ENCODE measurements at places on chromosomes 1 and 21.

DNA sequence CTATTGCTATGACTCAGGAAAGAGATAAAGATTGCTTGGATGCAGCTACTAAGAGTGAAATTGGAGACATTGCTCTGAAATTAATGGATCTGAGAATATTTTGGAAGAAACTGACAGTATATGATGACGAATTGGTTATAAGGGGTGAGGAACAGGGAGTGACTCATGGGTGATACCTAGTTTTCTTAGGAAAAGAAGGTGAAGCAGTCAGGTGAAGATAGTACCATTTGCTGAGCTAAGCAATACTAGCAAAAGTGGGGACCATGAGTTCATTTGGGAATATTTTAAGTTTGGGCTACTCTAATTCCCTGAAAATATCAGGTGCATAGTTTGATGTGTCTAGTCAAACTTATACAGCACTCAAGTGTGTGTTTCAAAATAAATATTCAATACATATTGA is 260.1 kb upstream of the NFIA start:
- no peak for DNase-seq

DNA sequence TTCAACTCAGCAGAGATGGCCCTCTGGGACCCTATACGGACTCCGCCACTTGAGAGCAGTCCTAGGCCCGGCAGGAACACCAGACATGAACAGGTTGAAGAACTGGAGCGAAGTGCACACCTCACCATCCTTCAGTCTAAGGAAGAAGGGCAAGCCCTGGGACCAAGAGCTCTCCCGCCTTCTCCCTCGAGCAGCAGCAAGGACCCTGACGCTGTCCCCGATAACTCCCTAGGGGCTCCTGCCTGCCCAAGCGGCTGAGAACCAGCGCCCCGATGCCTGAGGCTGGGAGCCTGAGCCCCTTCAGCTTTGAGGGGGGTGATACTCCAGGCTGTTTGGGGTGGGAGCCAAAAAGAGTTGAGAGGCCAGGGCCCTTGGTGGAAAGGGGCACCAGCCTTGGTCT is 10.2 kb downstream of the TMEM81 start:
- no peak for DNase-seq

DNA sequence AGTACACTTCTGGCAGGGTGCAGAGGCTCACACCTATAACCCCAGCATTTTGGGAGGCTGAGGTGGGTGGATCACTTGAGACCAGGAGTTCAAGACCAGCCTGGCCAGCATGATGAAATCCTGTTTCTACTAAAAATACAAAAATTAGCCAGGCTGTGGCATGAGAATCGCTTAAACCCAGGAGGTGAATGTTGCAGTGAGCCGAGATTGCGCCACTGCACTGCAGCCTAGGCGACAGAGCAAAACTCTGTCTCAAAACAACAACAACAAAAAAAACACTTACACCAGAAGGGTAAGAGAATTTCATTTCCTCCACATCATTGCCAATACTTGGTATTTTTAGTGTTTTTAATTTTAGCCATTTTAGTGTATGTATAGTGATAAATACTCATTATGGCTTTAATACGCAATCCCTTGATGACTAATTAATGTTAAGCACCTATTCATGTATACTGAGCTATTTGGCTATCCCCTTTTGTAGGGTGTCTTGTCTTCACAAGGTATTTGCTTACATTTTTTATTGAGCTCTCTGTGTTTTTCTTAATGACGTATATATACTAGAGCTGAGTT is 77.1 kb upstream of the TNR start:
- no peak for DNase-seq

- DNase-seq: no peak
Measured at GRCh38 chr1:198700396-198700795, 61.6 kb downstream of the PTPRC start.

GRCh38 chr1:81664341-81664740 is 136.4 kb upstream of the ADGRL2 start:
- DNase-seq: no peak

- DNase-seq: no peak
Measured at GRCh38 chr1:3778590-3779264, 6.2 kb downstream of the SMIM1 start.

DNA sequence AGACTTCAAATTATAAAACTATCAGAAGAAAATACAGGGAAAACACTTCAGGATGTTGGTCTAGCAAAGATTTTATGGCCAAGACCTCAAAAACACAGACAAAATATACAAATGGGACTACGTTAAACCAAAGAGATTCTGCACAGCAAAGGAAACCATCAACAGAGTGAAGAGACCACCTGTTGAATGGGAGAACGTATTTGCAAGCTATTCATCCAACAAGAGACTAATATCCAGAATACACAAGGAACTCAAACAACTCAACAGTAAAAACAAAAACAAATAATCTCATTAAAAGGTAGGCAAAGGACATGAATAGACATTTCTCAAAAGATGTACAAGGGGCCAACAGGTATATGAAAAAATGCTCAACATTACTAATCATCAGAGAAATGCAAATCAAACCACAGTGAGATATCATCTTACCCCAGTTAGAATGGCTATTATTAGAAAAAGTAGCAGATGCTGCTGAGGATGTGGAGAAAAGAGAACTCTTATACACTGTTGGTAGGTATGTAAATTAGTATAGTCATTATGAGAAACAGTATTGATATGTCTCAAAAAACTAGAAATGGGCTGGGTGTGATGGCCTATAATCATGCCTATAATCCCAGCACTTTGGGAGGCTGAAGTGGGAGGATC is 112.6 kb downstream of the LRIG2 start:
- no peak for DNase-seq

DNA sequence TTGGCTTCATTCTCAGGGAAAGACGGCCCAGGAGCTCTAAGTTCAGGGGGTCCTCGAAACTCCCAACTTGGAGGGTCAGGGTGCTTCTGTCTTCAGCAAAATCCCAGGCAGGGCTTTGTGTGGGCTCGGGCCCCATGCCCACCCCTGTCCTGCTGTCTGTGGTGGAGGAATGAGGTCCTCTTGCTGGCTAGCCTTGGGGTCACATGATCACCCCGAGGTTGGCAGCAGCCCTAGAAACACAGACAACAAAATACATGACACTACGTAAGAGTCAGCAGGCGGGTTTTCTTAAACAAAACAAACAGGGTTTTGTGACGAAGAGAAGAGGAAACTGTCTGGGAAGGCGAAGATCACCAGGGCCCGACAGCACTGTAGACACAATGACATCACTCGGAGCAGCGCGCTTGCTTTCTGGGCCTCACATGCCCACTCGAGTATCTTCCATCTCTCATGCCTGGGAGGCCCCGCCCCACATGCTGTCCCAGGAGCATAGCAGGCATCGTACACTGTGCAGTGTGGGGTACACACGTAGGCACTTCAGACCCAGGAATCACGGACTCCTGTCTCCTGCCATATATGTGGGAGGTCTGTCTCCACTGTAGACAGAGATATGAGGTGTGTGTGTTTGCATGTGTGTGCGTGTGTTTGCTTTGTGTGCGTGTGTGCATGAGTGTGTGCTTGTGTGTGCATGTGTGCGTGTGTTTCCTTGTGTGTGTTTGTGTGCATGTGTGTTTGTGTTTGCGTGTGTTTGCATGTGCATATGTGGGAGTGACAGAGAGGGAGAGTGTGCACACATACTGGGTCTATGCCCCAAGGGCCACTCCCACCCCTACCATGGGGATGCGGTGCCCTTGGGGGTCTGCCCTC is 94.7 kb downstream of the SIK1 start:
- no peak for DNase-seq

GRCh38 chr1:115076384-115076915 is 12.9 kb downstream of the TSPAN2 start:
- DNase-seq: no peak

DNA sequence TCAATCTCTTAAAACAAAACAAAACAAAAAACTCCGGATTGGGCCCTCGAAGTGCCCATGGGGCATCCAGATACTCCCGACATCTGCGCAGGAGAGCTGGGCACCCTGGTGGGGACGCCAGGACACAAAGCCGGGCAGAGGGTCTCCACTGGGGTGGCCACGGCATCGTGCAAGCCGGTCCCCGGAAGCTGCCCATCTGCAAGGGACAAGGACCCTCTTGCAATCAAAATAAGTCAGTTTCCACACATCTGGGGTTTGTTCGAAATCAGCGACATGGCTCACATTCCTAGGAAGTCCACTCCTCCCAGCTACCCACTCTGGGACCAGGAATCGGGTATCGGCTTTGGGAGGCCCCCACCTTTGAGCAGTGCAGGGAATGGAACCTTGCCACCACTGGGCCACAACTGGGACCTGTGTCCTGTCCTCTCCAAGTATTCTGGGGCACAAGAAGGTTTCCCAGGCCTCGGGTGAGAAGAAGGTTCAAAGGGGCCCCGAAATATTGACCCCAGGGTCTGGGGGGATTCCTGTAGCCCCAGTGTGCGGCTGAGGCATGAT is 4.6 kb upstream of the PRDM16 start:
- no peak for DNase-seq

DNA sequence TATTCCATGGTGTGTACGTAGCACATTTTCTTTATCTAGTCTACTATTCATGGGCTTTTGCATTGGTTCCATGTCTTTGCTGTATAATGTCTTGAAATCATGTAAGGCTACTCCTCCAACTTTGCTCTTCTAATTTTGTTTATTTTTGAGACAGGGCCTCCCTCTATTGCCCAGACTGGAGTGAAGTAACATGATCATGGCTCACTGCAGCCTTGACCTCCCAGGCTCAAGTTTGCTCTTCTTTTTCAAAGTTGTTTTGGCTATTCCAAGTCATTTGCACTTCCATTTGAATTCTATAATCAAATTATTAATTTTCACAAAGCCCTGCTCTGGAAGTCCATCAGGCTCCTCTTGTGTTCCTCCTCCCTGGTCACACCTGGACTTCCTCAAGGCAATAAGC is 90.2 kb upstream of the SGIP1 start:
- DNase-seq: no peak

DNA sequence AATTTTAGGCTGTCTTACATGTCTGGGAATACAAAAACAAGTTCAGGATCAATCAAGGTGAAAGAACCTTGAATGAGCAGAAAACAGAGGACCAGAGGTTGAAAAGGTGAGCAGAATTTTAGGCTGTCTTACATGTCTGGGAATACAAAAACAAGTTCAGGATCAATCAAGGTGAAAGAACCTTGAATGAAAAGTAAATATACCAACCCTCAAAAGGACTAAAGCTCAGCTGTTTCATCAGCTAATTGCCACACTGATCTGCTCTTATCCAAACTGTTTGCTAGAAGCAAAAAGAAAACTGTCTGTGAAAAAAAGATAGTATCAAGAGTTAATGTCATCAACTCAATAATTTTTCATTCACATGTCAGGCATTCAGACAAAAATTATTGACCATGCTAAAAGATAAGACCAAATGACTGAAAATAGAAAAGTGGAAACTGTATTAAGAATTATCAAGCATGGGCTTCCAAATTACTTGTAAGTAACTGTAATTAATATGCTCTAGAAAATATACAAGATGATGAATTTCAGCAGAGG is 69.2 kb downstream of the LTN1 start:
- DNase-seq: no peak
